ENCODE measurements at places on chromosomes 6 and 20.

DNA sequence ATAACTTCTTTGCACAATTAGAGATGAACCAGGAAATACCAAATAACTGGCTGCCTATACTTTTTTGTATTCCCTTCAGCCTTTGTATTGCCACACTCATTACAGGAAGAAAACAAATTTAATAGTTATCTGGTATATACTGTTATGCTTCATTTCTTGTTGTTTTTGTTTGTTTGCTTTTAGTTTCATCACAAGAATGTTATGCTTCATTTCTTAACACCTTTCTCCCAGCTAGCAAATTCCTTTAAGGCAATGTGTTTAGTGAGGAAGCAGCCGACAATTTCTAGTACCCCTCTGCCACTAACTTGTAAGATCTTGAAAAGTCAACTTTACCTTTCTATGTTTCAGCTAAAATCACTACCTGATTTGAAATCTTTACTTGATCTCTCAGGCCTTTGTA, 1.4 kb downstream of the NCOA6 start:
- no peak for DNase-seq

DNA sequence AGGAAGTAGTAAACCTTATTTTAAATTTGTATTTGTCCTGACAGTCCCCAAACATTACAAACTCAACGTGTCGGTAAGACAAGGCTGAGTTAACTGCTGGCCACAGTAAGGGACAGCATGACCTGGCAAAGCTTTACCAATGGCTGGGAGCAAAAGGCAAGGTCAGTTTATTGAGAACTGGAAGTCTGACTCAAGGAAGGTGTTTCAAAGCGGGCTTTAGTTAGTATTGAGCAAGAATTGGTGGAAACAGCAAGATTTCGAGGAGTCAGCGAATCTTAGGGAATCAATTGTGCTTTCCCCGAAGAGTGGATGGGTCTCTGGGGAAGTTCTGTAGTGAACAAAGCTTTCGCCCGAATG, 885 bp upstream of the GZF1 start:
- no peak for DNase-seq

DNA sequence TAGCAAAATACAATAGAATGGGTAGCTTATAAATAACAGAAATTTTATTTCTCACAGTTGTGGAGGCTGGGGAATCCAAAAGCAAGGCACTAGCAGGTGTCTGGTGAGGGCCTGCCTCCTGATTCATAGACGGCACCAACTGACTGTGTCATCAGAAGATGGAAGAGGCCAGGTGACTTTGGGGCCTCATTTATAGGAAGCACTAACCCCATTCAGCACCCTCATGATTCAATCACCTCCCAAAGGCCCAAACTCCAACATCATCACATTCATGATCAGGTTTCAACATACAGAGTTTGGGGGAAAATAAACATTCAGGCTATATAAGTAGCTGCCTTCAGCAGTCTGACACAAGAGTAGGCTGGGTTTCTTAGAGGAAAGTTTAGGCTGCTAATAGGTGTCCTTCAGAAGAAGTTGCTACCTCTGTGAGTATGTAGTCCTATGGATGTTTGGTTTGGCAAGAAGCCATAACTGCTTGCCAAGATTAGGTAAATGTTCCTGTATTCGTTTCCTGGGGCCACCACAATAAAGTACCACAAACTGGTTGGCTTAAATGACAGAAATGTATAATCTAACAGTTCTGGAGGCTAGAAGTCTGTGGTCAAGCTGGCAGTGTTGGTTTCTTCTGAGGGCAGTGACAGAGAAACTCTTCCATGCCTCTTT, 48.8 kb downstream of the NT5E start:
- no peak for DNase-seq

GRCh38 chr6:10791673-10792072, 44.1 kb downstream of the TMEM14B start:
- no peak for DNase-seq

GRCh38 chr20:12248481-12248880, 330.8 kb downstream of the BTBD3 start:
- no peak for DNase-seq

- no peak for DNase-seq
These were observed 443.8 kb downstream of the BCKDHB start for GRCh38 chr6:80550281-80550680.

Data from H9 (cell line).